ENCODE measurements at places on chromosomes 3 and 15.

GRCh38 chr3:15512166-15512565 lies 9.3 kb downstream of the COLQ start:
- no peak for DNase-seq

- peak; percentile 28 for DNase-seq
Measured at GRCh38 chr3:55483196-55484095, 3.7 kb downstream of the WNT5A start.

- DNase-seq, result no peak
Measured at GRCh38 chr15:48091522-48091921, 29.3 kb upstream of the SLC24A5 start.

- no peak for DNase-seq
Measured at GRCh38 chr3:64509206-64509605, 178.6 kb downstream of the ADAMTS9 start.

- no peak for DNase-seq
Measured at GRCh38 chr3:65712140-65712539, 326.6 kb downstream of the MAGI1 start.

GRCh38 chr3:80374423-80374822 lies 606.6 kb upstream of the ROBO1 start:
- DNase-seq, result no peak

- peak; percentile 47 for DNase-seq
Measured at GRCh38 chr3:113035387-113035982, 44.7 kb downstream of the GTPBP8 start.

DNA sequence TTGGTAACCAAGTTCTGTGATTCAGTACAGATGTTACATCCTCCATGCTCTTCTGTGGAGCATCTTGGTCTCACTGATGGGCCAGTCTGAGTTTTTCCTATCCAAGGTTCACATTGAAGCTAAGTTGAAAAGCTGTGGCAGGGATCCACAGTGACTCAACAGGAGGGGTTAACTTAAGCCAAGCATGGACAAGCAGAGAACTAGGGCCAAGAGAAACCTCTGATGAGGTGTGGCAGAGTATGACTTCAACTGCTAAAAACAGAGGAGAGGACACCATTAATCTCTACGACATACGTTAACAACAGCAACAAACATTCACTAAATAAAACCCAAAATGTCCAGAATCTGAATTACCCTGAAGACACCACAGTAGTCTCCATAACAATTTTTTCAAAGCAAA lies 268.1 kb upstream of the UBE2E2 start:
- DNase-seq, result no peak

GRCh38 chr15:88874275-88874674 lies 21.1 kb downstream of the HAPLN3 start:
- no peak for DNase-seq

DNA sequence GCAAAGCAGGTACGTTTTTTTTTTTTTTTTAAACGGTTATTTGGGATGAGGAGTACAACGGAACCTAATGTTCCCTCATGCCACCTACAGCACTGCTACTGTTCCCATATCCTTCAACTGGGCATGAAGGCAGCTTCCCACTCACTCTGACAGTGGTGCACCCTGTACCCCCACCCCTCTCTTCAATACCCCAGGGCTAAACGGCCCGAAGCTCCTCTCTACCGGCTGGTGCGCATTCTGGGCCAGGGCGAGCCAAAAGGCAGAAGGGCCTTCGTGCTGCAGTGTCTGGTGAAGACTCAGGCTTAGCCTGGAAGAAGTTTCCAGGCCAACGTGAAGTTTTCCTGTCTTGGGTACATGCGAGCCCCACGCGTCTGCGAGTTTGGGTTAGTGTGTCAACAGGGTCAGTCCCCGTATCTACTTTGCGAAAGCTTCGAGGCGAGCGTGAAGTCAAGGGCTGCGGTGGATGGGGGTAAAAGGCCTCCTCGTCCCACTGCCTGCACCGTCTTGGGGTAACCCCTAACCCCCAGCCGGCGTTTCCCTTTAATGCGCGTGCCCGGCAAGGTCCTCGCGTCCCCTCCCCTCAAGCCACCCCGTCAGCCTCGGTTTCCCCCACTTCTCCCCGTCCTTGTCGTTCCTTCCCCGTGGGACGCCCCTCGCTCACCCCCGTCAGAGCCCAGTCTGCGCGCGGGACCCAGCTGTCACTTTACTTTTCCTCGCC lies 765 bp upstream of the UBE2E2 start:
- DNase-seq, result no peak

DNA sequence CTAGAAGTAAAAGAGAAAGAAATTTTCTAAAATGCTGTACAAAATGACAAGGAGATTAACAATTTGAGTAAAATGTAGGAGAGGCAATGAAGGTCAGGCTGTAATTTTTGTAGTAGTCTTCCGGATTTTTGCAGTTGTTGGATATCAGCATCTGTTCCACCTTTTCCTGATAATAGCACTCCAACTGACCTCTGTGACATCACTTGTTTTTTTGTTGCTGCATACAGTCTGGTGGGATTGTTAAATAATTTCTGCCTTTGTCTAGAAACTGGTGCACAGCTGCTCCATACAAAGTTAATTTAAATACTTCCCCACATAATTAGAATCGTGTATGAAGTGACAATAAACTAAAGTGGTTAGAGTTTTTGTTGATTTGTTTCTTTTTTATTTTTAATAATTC lies 731.4 kb downstream of the PLOD2 start:
- no peak for DNase-seq

GRCh38 chr15:94547711-94548110 lies 316.4 kb downstream of the MCTP2 start:
- no peak for DNase-seq

DNA sequence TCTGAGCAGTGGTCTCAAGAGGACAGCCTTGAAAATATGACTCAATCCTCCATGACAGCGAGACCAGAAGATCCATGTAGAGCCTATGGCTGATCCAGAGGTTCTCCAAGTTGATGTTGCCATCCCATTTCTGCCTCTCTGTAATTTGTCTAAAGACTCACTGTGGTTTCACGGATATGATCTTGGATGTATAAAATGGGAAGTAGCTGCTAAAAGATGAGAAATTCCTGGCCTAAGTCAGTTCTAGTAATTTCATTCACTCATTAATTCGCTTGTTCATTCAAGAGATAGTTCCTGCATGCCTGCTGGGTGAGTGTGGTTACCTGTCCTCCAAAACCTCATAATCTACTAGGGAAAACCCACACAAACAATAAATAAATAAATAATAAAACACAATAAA lies 145.9 kb downstream of the TNIK start:
- no peak for DNase-seq

DNA sequence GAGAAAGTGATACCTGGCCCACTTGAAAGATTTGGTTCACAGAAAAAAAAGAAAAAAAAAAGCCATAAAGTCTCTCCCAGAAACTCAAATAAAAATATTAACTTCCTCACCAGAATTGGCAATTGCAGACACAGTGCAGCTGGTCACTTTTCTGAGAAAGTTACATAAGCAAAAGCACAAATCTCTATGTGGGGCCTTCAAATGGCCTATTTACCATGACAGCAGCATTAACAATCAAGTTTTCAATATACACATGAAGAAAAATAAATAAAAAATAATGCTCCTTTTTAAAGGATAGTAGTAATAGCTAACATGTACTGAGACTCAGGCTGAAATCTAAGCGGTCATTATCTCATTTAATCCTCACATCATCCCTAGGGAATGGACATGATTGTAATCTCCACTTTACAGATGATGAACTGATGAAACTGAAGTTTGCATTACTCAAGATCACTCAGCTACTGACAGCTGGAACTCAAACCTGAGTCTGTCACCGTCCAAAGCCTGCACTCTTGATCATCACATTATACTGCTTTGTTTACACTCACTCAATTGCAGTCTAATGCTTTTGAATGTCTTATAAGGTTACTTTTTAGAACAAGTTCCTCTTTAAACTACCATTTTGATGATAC lies 3.3 kb downstream of the NPTN start:
- DNase-seq, result no peak

- DNase-seq, result no peak
Measured at GRCh38 chr15:57502116-57502515, 89.6 kb upstream of the MYZAP start.

GRCh38 chr3:156658732-156659090 lies 15.7 kb upstream of the TIPARP start:
- DNase-seq, result no peak

- no peak for DNase-seq
Measured at GRCh38 chr3:71551311-71551919, 32.1 kb downstream of the FOXP1 start.

- peak; percentile 35 for DNase-seq
Measured at GRCh38 chr3:63228677-63229076, 49.4 kb upstream of the SYNPR start.

GRCh38 chr3:126352476-126353454 lies 4.4 kb downstream of the KLF15 start:
- no peak for DNase-seq

- DNase-seq, result no peak
Measured at GRCh38 chr3:155418407-155418806, 124.9 kb upstream of the STRIT1 start.

- DNase-seq, result no peak
Measured at GRCh38 chr3:126127452-126127851, 43.5 kb upstream of the SLC41A3 start.

GRCh38 chr15:77495838-77496596 lies 75.3 kb downstream of the HMG20A start:
- no peak for DNase-seq

GRCh38 chr3:34998902-34999301 lies 640.4 kb upstream of the ARPP21 start:
- no peak for DNase-seq

- no peak for DNase-seq
Measured at GRCh38 chr3:61796911-61797310, 235.5 kb downstream of the PTPRG start.

DNA sequence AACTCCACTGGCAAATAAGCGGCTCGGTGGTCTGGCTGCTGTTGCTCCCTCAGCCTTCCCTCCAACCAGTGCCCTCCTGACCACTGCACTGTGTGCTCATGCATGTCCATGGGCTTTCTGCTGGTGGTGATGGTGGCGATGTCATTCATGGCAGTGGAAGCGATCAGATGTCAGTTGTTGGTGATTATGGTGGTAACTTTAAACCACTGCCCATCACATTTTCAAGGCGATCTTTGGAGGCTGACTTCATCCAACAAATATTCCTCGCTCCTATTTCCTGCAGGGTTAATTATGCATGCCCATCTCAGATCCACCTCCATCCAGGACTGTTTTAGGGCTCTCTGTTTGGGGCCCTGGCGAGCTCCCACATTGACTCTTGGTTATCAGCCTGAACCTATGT lies 13.4 kb upstream of the HCN4 start:
- DNase-seq, result no peak

GRCh38 chr3:72352176-72352575 lies 496.1 kb downstream of the SHQ1 start:
- DNase-seq, result no peak

DNA sequence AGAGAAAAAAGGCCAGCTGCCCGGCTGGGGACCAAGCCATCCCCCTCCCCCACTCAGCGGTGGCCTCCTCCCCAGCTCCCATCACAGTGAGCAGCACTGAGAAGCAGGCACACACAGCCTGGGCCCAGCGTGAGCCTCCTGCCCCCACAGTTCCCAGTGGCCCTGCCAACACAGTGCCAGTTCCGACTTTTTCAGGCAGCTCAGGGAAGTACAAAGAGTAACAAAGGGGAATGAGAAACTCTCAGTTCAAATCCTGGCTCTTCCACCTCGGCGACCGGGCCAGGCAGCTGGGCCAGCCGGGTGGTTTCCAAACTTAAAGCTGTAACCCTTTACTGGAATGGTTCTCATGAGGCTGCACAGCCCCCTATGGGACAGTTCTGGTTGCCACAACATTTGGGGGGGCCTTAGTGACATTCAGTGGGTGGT lies 18.5 kb downstream of the TNK2 start:
- no peak for DNase-seq

GRCh38 chr3:153099131-153099530 lies 62.9 kb upstream of the RAP2B start:
- no peak for DNase-seq

DNA sequence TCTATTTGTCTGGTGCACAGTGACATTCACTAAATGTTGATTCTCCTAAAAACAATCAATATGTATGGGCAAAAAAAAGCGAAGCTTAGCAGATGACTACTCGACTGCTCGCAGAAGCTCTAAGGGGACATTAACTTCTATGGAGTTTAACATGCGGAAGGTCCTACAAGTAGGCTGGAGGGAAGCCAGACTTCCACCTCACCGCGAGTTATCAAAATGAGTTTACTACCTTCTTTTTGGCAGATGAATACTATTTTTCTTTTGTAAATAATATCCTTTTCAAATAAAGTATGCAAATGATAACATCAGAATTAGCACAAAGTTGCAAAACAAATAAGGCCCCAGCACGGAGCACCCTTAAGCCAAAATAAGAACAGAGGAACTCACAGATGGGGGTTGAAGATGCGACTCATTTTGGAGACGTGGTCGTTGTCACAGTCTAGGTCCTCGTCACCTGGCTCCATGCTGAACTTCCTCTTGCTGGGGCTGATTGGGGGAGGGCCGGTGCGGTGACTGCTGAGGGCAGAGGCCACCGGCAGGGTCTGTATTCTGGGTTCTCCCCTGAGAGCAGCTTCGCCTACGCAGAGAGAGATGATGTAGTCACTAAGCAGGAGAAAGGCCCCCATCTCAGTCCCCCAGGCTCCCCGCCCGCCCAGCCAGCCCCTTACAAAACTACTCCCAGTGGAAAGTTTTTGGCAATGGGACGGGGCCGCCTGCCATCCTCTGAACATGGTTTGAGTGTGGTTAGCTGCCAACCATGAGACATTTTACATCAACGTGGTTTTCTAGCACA lies 42.1 kb downstream of the VGLL4 start:
- peak; percentile 37 for DNase-seq

DNA sequence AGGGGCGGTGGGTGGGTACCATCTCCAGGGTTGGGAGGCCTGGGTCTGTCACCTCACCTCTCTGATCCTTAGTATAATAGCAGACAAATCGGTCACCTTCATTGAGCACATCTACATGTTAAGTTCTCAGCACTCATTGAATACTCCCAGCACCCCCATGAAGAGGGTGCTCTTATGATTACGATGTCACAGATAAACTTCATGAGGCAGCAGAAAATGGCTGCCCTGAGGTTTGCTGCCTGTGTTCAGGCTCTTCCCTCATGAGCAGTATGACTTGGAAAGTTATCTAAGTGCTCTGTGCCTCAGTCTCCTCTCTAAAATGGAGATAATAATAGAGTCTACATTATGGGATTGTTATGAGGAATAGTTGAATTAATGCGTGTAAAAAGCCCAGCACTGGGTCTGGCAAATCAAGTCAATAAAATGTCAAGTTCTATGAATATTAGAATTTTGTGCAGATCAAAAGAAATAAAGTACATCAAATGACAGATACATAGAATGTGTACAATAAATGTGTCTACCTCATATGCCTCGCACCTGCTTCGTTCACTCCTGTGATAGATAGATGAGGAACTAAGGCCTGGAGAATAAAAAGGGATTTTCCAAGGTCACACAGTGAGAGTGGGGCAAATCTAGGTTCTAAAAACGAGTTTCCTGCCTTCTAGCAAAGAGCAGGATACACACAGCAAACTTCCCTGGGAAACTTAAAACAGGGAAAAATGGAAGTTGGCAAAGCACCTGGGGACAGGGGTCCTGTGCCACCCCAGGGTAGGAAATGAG lies 142.2 kb upstream of the MRPS22 start:
- no peak for DNase-seq

GRCh38 chr15:35393398-35393797 lies 152.6 kb downstream of the DPH6 start:
- DNase-seq, result no peak

GRCh38 chr3:73563896-73564582 lies 60.7 kb downstream of the PDZRN3 start:
- DNase-seq, result no peak
